ENCODE measurements at places on chromosomes 13 and 19. TPM values are rescaled to one million over a fixed set of nuclear protein-coding genes. Genes with fewer than 3 reads are reported as not detected.

DNA sequence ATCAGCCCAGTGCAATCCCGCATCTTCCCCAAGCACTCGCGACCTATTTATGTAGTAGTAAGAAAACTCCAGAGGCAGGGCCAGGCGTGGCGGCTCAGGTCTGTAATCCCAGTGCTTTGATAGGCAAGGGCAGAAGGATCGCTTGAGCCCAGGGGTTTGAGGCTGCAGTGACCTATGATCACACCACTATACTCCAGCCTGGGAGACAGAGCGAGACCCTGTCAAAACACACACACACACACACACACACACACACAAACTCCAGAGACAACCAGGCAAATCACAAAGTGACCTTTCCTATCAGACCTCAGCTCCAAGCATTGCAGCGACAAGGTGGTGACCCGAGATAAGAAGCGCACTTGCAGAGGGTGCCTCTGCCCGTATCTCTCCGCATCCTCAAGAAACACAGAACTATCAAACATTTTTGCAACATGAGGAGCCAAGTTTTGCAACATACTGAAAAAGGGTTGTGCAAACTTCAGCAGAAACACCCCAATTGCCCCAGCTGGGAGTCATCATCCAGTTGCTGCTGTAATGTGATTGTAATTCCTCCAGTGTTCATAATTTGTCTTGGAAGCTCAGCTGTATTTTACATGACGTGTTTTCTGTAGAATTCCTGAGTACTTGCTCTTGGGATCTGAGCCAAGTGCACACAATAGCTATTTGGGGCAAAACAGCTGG lies 8.7 kb upstream of the KLF2 start:
- no peak overlapping the region for H3K27ac ChIP-seq
- peaks cover 9% of the 10 kb centered on the region for H3K4me1 ChIP-seq
- no peak overlapping the region for H3K4me3 ChIP-seq
- DNase-seq = no peak
- no peaks in the 10 kb centered on the region for H3K27me3 ChIP-seq
- no peaks in the 10 kb centered on the region for H3K36me3 ChIP-seq

DNA sequence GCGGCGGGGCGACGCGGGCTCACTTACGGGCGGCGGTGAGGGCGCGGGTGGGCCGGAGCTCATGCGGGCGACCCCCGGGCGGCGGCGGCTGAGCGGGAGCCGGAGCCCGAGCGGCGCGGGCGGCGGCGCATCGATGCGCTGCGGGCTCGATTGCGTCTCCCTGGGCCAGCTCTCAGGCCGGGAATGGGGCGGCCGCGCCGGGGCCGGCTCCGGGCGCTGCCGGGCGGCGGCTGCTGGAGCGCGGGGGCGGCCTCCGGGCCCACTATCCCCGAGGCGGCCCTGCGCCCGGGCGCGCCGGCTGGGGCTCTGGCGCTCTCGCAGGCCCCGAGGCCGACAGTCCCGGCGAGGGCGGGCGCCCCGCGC lies 1.4 kb upstream of the TSHZ3 start:
- peak overlapping the region; percentile 32 for H3K4me3 ChIP-seq
- H3K4me1 ChIP-seq = peaks cover 61% of the 10 kb centered on the region
- no peak overlapping the region for H3K27ac ChIP-seq
- no peaks in the 10 kb centered on the region for H3K36me3 ChIP-seq

The UNC13A gene
- not detected for total RNA-seq

DNA sequence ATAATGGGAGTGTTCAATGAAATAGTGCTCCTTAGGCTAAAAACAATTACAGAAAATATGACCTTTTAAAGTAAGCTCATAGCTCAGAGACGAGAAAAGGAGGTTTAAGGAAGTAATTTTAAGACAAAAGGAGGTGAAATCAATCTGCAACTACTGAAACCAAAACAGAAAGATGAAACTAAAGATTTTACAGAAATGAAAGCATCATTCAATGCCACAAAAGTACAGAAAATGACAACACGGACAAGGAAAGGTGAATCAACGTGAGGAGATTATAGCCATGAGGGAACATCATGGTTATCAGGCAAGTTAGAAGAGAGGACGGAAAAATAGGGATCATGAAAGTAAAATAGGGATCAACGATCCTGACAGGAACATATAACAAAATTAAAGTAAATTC lies 745.2 kb downstream of the PCDH17 start:
- no peaks in the 10 kb centered on the region for H3K36me3 ChIP-seq
- no peak overlapping the region for H3K4me3 ChIP-seq
- H3K27me3 ChIP-seq = no peaks in the 10 kb centered on the region
- H3K4me1 ChIP-seq = no peaks in the 10 kb centered on the region
- DNase-seq = no peak

The CRB3 gene
- total RNA-seq = 1.1 TPM

GRCh38 chr19:1459479-1459878 lies 9.6 kb downstream of the APC2 start:
- no peak overlapping the region for H3K27ac ChIP-seq
- no peak for DNase-seq
- H3K4me1 ChIP-seq = peaks cover 20% of the 10 kb centered on the region
- H3K4me3 ChIP-seq = no peak overlapping the region

GRCh38 chr13:110289661-110290060 lies 17.3 kb downstream of the COL4A1 start:
- no peak overlapping the region for H3K27ac ChIP-seq
- H3K36me3 ChIP-seq = no peaks in the 10 kb centered on the region
- DNase-seq = no peak

DNA sequence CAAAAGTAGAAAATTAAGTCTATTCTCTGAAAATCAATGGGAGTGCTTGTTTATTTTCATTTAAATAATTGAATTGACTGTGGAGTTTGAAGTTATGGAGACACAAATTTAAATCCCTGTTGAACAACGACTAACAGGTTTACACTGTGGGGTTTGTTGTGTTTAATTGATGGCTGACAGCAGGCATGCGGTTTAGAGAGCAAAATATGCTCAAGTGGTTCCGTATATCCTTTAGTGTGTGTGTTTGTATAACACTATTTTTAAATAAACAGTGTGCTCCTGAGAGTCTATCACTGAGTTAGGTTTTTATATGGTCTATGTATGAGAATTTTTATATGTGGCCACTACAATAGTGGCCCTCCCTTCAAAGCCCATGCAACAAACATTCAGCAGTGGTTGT lies 332.0 kb downstream of the GPC6 start:
- no peak for DNase-seq
- no peak overlapping the region for H3K27ac ChIP-seq
- H3K27me3 ChIP-seq = no peaks in the 10 kb centered on the region
- H3K4me3 ChIP-seq = no peak overlapping the region
- H3K36me3 ChIP-seq = no peaks in the 10 kb centered on the region

DNA sequence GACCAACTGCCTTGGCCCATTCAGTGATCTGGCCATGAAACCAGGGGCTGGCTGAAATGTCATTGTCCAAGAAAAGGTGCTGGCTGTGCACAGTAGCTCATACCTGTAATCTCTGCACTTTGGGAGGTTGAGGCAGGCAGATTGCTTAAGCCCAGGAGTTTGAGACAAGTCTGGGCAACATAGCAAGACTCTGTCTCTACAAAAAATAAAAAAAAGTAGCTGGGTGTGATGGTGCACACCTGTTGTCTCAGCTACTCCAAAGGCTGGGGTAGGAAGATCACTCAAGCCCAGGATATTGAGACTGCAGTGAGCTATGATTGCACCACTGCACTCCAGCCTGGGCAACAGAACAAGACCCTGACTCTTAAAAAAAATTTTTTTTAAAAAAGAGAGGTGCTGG lies 28.6 kb upstream of the C19orf12 start:
- no peaks in the 10 kb centered on the region for H3K27me3 ChIP-seq
- no peak overlapping the region for H3K4me3 ChIP-seq
- H3K36me3 ChIP-seq = no peaks in the 10 kb centered on the region
- H3K4me1 ChIP-seq = no peaks in the 10 kb centered on the region
- DNase-seq = no peak

GRCh38 chr13:53343361-53343744 lies 314.7 kb downstream of the OLFM4 start:
- no peak overlapping the region for H3K4me3 ChIP-seq
- H3K27me3 ChIP-seq = no peaks in the 10 kb centered on the region
- no peak for DNase-seq
- H3K36me3 ChIP-seq = no peaks in the 10 kb centered on the region
